ENCODE measurements at places on chromosomes 6 and 20.

GRCh38 chr20:1154691-1155090 is 30.1 kb downstream of the TMEM74B start:
- no peak for DNase-seq

- DNase-seq, result no peak
These were observed 33.2 kb downstream of the B4GALT5 start for GRCh38 chr20:49680484-49680883.

DNA sequence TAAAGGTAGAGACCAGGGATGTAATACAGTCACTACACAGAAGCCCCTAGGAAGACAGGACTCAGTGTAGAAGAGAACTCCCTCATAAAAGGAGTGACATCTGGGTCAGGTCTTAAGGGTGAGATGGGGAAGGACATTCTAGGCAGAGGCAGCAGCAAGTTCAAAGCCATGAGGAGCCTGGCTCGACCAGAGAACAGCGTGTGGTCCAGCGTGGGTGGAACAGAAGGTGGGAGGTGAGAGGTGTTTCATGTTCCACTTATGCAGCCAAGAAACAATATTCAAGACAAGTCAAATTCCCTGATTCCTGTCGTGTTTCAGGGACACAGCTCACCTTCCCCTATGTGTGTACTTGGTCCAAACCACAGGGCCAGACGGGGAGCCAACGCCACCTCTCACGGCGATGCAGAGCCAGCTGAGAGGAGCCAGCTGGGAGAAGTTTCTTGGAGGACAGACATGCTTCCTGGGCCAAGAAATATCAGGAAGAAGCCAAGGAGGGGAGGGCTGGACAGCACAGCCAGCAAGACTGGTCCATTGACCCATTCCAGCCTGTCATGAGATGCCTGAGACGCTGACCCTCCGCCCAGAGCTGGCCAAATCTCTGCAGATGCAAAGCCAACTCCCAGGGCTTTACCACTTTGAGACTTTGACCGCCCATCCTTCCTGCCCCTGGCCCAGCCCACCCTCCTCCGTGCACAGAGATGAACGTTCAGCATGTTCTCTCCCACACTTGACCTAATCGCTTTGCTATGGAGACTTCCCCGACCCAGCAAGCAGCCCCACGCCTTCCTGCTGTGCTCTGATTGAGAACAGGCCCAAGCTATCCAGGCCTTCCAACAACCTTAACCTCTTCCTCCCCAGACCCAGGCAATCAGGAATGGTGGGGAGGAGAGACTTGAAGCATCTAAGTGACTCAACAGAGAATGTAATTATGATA is 113.8 kb downstream of the PRND start:
- no peak for DNase-seq

DNA sequence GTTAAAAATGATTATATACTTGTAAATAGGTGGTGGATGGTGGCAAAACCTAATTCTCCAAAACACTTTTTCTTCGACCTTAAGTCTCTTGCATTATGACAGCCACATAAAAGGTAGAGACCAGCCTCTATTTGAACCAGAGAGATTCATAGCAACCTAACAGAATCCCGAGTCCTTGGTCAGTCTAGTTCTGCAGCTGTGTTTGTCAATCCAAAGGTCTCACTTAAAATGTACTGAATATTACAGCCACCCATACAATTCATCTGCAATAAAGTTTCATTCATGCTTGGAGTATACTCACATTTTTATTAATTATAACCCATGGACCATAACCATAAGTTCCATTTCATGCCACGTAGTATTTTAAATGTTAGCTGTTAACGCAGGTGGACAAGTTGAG is 87.2 kb downstream of the EPM2A start:
- DNase-seq, result no peak

DNA sequence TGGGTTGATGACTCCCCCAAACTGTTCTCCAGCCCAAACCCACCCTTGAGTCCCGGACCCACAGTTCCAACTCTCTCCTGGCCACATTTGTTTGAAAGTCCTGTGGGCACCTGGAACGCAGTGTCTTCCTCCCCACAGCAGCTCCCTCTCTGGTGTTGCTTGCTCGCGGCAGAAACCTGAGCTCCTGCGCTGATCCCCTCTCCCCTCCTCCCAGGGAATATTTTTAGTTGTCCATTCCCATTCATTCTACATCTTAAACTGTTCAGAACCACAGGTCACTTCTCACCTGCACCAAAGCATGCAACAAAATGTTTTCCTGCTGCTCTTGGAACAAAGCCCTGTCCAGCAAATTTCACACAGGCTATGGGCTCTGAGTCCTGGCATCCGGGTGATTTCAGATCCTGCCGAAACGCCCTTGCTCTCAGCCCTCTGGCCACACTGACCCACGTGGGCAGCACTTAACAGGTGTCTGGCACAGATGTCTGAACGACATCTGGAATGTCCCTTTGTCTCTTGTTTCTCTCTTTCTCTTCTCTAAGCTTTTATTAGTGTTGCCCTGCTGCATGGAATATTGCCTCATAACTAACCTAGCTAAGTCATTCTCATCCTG is 27.0 kb upstream of the PMEPA1 start:
- DNase-seq, result no peak

- DNase-seq, result no peak
These were observed 44.1 kb downstream of the SCP2D1 start for GRCh38 chr20:18857640-18858039.

GRCh38 chr6:37033819-37034795 is 28.7 kb downstream of the FGD2 start:
- DNase-seq, result no peak

- no peak for DNase-seq
These were observed 13.4 kb upstream of the MRGBP start for GRCh38 chr20:62782893-62783278.

DNA sequence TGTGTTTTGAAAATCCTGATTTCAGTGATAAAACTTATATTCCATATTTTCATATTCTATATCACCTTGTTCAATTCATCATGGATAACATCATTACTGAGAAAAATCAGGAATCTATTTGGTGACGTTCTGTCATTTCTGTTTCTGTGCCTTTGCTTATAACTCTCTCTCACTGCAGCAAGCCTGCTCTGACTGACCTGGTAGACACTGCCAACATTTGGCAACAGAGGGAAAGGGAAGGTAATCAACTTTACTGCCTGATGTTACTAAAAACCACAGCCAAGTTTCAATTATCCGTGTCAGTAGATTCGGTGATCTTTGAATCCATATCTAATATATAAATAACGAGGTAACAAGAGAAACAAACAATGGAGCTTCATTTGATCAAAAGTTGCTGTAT is 501.9 kb downstream of the LMBRD1 start:
- DNase-seq, result no peak

GRCh38 chr6:104606361-104606760 is 253.4 kb downstream of the HACE1 start:
- DNase-seq, result no peak

GRCh38 chr20:23087587-23088251 is 1.6 kb upstream of the CD93 start:
- DNase-seq, result no peak

DNA sequence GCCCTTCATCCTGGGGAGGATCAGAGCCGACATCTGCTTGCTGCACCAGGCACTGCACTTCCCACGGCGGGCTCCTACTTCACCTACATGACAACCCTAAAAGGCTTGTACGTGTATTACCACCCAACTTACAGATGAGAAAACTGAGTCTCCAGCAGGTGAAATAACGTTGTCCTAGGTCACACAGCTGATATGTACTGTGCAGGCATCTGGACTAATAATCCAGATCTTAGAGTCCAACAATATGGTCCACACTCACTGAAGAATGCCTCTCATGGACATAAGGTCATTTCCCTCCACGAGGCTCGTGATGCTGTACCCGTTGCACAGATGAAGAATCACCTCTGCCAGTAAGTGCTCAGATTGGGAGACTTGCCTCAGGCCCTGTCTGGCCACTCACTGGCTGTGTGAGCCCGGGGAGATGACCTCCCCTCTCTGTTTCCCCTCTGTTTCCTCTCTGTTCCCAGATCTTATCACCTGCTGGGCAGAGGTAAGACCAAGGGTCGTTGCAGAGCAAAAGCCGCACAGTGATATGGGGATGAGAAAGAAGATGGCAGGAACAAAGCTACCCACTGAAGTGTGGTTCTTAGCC is 32.1 kb downstream of the TGM2 start:
- no peak for DNase-seq

GRCh38 chr6:158737082-158737709 is 82.0 kb downstream of the EZR start:
- no peak for DNase-seq

DNA sequence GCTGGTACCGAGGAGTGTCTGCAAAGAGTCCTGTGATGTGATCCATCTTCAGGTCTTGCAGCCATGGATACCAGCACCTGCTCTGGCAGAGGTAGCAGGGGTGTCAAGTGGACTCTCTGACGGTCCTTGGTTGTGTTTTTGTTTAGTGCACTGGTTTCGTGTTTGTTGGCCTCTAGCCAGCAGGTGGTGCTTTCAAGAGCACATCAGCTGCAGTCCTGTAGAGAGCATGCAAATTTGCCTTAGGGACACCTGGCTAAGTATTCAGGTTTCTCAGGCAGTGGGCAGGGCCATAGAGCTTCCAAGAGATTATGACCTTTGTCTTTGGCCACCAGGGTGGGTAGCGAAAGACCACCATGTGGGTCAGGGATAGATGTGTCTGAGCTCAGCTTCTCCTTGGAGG is 14.5 kb upstream of the RGS17 start:
- DNase-seq, result no peak

DNA sequence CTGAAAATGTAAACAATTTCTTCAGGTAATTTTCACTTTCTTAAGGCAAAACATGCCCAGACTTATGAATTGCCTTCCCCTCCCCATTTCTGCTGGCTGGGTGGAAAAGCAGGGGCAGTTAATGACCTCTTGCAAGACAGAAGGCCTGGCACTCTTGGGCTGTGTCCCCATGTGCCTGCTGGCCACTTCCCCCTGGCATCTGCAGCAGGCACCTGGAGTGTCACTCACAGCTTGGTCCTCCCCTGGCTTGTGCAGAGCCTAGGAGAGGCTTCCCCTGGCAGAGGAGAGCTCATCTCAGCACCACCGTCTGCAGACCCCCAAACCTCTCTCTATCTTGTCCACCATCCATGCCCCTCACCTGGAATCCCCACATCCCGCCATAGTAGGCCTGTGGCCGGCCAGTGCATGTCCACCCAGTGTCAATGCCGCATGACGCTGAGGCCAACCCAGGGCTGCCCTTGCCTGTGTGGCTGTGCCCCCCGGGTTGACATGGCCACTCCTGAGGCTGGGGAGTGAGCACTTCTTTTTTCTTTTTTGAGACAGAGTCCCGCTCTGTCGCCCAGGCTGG is 83.5 kb upstream of the SLC22A23 start:
- no peak for DNase-seq

GRCh38 chr6:102736941-102737368 is 1343.4 kb downstream of the GRIK2 start:
- no peak for DNase-seq

GRCh38 chr6:106273087-106273486 is 52.5 kb downstream of the ATG5 start:
- DNase-seq, result no peak

DNA sequence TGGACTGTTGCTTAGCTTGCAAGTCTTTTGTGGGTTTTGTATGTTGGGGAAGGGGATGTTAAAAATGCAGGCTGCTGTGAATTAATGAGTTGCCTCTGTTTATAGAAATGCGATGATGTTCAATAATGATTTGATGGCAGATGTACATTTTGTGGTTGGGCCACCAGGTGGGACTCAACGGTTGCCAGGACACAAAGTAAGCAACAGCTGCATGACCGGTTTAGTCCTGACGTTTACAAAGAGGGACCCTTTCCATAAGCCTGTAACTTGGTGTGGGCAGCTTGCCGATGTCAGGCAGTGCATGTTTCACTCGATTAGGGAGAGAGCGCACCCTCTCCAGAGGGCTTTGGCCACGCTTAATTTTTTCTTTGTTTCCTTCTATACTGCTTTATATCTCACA is 1.3 kb downstream of the BTBD3 start:
- DNase-seq, result no peak

DNA sequence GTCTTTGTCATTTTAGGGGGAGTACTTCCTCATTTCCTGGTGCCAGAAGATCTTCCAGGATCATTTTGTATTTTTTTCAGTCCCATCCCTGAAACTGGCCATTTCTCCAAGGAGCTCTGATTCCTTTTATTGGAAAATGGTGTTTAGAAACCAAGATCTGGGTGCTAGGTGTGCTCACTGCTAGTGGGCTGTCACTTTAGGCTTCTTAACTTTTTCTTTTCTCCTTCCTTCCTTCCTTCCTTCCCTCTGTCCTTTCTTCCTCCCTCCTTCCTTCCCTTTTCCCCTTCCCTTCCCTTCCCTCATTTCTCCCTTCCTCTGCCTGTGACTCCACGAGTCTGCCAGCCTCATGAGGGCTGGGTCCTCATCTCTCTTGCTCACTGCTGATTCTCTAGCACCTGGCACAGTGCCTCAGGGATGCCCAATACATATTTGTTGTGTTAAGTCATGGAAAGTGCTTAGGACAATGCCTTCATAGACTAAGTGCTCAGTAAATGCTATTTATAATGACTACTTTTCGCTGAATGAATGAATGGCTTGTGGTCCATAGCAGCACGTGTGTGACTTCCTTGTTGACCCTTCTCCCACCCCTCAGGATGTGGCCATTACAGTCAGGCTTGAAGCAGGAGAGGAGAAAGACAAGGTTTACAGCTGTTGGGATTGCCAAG is 36.9 kb downstream of the APCDD1L start:
- DNase-seq, result no peak

DNA sequence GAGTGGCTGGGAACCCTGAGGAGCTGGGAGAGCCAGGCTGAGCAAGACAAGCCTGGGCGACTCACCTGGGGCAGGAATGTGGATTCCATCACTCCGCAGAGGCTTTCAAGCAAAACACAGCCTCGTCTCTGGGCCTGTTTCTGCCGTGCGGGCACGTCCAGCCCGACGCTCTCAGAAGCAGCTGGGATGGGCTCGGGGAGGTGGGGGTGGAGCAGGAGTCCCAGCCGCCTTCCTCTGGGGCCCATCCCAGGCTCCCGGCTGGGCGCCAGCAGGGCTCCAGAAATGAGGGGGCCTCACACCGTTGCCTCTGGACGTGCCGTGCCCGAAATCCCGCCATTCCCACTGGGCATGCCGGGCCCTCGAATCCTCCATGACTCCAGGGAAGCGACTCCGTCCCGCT is 8.7 kb upstream of the RPS21 start:
- no peak for DNase-seq

- no peak for DNase-seq
These were observed 838 bp downstream of the STMN3 start for GRCh38 chr20:63652192-63652980.

- DNase-seq, result no peak
These were observed 544.5 kb downstream of the MAFB start for GRCh38 chr20:40144581-40144980.

DNA sequence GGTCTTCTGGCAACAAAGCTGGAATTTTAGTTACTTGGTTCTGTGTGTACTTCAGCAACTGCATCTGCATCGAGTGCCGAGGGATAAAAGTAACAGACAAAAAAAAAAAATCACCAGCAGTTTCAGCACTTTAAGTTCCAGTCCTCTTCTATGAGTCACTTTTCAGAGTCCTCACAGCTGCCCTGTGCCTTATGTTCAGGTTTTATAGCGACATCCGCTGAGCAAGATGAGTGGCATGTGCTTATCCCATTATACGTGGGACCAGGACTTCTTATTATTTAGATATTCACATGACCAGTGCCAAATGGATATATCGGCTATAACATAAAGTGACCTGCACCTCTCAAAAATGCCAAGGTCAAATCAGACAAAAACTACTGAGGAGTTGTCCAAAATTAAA is 242.9 kb downstream of the FOXA2 start:
- no peak for DNase-seq

Data from activated CD8-positive, alpha-beta memory T cell treated with anti-CD3 and anti-CD28 coated beads for 4 hours (primary cell).